ENCODE measurements at places on chromosomes 5 and 9.

- DNase-seq = no peak
Measured at GRCh38 chr5:158565017-158565789, 534.5 kb downstream of the EBF1 start.

- no peak for DNase-seq
Measured at GRCh38 chr5:23450187-23450586, 57.2 kb upstream of the PRDM9 start.

DNA sequence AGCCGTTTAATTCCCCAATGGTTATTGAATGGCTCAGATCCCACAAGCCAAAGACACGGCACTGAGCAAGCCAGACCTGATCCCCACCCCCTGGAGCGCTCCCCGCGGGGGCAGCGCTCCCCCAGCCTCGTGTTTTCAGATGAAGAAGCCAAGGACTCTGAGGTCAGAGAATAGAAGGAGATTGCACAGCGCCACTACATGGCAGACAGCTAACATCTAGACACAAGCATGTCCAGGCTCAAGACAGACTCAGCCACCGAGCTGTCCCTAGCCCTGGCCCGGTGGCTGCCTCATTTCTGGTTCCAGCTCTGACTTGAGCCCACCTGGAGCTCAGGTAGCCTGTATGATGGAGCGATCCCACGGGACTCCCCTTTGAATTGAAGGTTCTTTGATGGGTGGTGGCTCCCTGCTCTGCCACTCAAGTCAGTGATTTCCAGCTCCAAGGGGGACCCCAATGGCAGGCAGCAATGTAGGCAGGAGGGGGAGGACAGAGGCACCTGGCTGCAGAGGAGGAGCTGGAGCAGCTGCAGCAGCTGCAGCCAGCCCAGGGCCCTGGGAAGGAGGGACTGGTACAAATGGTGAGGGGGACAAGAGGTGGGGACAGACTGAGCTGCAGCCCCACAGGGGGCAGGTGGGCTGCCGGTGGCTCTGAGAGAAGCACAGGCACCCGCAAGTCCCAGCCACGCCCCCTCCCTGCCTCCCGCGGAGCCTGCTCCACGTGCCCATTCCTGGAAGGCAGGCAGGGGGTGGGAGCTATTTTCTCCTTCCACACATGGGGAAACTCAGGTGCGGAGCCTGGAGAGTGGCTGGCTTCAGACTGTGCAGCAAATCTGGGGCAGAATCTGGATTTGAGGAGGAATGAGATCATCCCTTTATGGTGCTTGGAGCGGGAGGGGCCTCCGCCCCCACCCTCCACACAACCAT lies 40.2 kb downstream of the NTNG2 start:
- no peak for DNase-seq

DNA sequence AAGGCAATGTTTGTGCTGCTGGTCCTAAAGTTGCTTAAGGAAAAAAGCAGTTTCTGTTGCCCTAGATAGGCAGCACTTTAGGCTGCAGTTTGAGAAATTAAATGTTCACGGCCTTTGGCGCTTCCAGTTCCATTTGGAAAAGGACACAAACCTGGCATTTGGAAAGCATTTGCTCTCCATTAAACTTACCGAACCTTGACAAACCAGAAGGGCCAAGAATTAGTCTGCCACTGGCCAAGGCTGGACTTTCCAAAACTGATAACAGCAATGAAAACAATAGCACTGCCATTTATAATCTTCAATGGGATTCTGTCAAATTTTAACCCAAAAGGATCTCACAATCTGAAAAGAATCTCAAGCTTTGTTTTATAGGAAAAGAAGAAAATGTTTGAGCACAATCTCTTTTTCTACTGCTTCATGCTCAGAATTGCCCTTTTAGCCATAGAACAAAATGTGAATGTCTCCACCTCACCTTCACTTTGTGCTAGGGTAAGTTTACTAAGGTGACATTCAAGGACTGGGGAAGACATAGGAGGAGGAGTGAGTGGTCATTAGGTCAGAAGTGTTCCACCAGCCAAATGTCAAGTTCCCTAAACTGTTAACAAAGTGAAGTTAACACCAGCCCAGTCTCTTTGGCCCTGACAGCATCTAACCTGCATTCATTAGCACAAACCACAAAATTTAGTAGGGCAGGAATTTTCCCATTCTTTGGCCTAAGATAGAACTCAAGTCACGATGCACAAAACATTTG lies 583.4 kb upstream of the DMAC1 start:
- DNase-seq = no peak

GRCh38 chr9:18438300-18438925 lies 35.5 kb upstream of the ADAMTSL1 start:
- no peak for DNase-seq

DNA sequence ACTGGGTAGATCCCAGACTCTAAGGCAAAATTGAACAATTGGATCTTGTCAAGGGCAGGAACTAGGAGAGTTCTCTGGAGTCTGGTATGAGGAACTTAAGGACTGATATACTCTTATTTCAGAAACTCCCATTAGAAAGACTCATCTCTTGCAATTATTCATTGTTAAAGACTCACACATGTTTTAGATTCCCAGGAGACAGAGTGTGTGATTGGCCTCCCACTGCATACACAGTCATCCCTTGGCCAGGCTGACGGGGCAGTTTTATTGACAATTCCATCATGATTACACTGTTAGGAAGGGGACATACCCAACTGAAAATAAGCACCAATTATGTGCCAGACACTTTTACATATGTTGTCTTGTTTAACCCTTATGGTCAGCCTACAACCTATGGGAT lies 347.2 kb downstream of the DMAC1 start:
- DNase-seq = no peak

- no peak for DNase-seq
Measured at GRCh38 chr9:28967226-28967625, 1393.9 kb upstream of the C9orf72 start.

GRCh38 chr5:16453609-16454008 lies 12.0 kb downstream of the ZNF622 start:
- no peak for DNase-seq

DNA sequence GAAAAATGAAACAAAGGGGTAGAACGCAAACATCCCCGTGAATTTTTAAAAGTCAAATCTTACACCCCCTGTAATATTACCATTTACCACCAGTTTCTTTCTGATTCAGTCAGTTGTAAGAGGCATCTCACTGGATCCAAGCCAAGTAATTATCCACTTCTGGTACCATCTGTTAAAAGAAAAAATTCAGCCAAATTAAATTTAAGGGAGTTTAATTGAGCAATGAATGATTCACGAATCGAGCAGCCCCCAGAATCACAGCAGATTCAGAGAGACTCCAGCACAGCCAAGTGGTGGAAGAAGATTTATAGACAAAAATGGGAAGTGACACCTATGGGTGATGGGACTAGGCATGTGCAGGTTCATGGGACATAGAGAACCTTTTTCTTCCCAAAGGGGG lies 29.9 kb upstream of the MTMR12 start:
- no peak for DNase-seq

DNA sequence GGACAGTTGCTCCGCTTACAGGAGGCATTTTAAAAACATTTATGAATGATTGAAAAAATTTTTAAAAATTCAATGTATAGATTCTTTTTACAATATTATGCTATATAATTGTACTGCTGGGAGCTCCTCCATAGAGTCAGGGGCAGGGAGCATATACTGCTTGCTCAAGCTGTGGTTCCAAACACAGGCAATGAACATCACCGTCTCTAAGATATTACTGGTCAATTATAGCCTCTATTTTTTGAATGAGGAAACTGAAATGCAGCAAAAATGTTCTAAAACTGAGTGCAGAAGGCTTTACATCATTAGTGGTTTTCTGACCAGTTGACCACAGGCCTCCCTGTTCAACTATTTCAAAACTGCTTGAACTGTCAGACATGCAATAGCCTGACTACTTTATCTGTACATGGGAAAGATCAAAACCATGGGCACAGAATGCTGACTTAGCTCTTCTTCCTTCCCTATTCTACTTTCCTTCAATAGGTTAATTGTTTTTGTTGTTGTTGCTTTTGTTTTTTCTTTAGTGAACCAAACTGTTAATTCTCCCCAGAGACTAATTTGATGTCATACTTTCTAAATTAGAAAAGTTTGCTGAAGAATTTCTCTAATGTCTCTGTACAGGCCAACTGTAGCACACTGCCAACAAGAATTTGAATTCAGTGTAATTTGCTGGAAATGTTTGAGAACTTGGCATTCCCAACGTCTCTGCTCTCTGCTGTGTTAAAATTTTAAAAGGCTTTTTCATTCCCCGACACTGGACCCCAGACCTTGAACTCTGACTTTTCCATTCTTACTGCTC lies 107.6 kb upstream of the MPDZ start:
- DNase-seq = no peak

GRCh38 chr5:74095871-74096270 lies 469.9 kb downstream of the ARHGEF28 start:
- DNase-seq = no peak

DNA sequence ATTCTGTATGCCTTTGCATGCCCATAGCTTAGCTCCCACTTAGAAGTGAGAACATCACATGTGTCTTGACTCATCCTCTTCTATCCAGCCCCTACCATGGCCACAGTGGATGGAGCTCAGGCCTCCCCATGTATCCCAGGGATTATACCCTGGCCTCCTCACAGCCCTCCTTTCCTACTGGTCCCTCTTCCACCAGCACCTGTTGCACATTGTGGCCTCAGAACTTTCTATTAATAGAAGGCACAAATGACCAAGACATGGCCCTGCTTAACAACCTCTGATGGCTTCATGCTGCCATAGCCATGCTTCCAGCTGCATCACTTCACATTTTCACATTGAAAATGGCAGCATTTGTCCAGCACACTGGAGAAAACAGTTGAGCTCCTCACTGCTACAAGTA lies 315.4 kb downstream of the CDK5RAP2 start:
- DNase-seq = no peak

GRCh38 chr9:97997330-97998276 lies 14.5 kb downstream of the ANP32B start:
- no peak for DNase-seq

DNA sequence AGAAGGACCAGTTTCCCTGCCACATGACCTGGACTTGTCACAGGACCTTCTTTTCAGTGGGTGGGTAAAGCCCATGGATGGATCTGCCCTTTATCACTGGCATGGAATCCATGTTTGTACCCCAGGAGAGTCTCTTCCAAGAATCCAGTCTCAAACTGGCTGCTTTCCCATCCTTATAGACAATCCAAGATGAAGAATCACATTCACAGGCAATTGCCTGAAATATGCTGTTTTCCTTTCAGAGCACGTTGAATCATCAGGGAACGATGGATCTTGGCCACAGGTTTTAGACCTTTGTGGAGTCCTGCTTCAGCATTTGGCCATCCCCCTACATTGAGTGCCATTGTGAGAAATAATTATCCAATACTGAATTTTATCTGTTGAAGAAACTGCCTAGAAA lies 319.8 kb downstream of the ASTN2 start:
- DNase-seq = no peak

Measured in spleen (tissue), 13 donors.